Activated T-cell treated with anti-CD3 and anti-CD28 coated beads for 1 hour (primary cell): ENCODE measurements at places on chromosomes 1 and 21.

DNA sequence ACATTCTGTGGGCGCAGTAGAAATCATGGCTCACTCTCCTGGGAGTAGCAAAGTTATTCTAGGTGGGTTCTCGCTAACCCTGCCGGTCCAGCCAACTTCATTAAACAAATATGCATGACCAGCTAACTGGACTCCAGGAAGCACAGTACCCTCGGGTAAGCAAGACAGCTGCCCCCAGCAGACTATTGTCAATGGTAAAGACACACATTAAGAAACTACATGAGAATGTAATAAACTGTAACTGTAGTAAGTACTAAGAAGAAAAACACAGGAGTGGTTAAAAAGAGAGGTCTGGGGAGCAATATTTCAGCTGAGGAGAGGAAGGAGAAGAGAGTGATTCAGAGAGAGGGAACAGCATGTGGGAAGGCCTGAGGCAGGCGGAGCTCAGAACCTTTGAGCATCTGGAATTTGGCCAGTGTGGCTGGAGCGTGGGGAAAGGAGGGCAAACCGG lies 7.4 kb downstream of the SLC2A5 start:
- no peak for DNase-seq

GRCh38 chr1:51738681-51739080 lies 121.8 kb downstream of the OSBPL9 start:
- DNase-seq = no peak

- no peak for DNase-seq
Measured at GRCh38 chr21:15908187-15908586, 178.4 kb downstream of the USP25 start.

- no peak for DNase-seq
Measured at GRCh38 chr1:230915078-230915477, 46.8 kb upstream of the C1orf198 start.

GRCh38 chr21:36422279-36423098 lies 37.3 kb downstream of the CHAF1B start:
- DNase-seq = peak; percentile 14
